ENCODE measurements at places on chromosomes 7 and 10. TPM values are rescaled to one million over a fixed set of nuclear protein-coding genes. Genes with fewer than 3 reads are reported as not detected.
A peak's percentile ranks its signal among the peaks of the same experiment; 100 is the strongest.

DNA sequence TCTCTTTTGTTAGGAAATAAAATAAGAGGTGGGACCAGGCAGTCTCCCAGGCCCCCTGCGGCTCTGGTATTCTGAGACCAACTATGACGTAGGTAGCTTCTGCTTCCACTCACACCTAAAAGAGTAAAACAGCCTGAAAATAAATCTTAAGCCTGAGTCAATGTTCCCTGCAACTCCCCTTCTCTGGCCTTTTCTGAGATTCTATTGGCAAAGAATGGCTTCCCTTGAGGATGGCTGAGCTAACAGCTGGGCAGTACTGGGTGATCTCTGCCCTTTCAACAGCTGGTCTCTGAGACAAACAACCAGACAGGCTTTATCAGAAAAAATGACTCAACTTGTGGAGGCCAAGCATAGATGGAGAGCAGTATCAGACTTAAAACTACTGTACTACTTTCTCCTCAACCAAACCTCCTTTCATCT, 58.7 kb downstream of the CREB3L2 start:
- no peak for DNase-seq

DNA sequence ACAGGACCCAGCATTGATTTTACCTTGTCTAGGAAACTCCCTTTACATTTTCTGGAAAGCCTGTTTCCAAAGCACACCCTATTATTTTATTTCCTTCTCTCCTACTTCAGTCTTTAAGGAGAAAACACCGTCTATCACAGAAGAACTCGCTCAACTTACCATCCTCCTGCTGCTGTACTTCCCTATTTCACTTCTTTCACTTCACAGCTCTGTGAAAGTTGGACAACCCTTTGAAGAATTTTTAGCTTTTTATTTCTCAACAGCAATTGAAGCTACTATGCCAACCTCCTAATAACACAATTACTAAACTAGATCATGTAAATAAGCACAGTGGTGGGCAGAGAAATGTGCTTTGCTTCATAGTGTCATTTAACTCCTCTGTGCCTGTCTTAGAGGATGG, 166.5 kb downstream of the TFEC start:
- no peak for DNase-seq

DNA sequence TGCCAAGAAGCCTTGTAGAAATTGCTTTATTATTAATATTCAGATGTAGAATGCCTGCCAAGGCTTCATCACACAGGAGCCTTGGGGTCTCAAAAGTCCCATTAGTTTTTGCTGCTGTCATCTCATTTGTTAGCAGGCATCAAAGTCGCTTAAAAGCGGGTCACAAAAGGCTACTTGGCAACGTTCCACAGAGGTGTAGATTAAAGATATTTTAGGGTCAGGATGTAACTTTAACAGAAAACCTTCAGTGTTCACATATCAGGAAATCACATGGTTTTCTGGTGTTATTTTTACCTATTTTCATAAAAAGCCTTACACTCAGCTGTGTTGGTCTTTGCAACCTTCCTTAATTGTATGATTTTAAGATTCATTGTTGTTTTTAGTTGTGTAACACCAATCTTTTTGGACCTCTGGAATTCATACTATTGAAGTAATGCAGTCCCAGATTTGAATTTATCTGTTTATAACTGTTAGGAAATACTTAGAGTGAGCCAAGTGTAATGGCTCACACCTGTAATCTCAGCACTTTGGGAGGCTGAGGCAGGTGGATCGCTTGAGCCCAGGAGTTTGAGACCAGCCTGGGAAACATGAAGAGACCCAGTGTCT, 65.3 kb downstream of the TET1 start:
- no peak for DNase-seq

The OR13A1 gene
- total RNA-seq: not detected

The KIF20B gene
- 0.37 TPM for total RNA-seq

- no peak for DNase-seq
These were observed 229.7 kb downstream of the ELMO1 start for GRCh38 chr7:37218956-37219355.

DNA sequence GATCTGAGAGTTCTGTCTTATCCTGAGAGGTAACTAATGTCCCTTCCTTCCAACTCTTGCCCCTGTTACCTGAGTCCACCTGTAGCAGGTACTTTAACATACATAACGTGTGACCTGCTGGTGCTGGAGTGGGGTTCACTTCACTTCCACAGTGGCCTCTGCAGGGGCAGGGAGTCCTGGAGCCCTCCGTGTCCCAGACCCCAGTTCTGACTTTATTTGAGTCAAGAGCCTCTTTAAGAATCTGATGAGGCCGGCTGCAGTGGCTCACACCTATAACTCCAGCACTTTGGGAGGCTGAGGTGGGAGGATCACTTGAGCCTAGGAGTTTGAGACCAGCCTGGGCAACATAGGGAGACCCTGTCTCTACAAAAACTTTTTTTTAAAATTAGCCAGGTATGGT, 117.0 kb upstream of the RET start:
- no peak for DNase-seq

DNA sequence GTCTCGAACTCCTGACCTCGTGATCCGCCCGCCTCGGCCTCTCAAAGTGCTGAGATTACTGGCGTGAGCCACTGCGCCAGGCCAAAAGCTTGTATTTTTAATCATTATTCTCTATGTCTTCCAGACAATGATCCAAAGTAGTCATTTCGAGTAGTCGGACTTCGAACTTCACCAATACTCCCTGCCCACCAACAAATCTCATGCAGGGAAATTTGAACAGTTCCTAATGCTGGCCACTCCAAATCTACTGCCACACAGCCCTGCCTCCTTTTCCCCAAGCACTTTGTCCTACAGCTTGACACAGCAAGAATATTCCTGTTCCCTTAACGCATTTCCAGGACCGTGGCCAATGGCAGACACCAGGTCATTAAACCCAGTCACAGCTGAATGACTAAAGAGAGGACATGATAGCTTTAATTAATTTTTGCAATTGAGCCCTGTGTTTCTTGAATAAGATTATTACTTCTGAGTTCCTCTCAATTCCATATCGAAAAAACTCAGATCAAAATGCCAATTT, 142.3 kb upstream of the NRP1 start:
- no peak for DNase-seq

DNA sequence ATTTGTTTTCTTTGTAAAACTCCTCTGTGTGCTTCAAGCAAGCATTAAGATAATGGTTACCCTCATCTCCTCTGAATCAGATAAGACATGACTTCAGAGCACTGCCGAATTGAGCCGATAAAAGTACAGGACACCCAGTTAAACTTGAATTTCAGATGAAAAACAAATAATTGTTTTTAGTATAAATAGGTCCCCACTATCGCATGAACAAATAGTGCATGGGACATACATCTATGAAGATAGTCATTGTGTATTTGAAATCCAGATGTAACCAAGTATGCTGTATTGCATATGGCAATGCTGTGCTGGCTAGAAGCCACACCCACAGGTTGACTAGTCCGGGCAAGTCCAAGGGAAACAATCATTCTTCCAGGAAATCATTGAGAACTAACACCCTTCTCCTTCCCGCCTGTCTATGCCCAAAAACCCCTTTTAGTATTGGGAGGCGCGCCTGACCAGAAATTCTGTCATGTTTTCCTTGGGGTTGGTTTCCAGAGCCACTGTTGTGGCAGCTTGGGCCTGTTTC, 12.6 kb upstream of the FGFR2 start:
- no peak for DNase-seq

The MCM10 gene
- 0.75 TPM for total RNA-seq

DNA sequence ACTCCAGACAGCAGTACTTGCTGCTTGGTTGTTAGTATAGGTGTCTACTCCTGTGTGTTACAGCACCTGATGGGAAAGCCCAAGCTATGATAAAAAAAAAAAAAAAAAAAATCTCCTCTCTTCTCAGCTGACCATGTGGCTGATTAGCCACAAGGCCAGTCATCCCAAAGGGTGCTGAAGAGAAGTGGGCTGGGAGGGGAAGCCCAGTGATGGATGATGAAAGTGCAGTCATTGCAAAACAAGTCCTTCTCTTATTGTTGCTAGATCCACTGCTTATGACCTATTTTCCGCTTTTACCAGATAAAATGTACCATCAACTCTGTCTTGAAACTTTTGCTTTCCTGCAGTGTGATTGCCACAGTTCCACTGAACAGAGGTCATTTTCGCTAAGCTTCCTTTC, 1092.5 kb upstream of the C7orf33 start:
- no peak for DNase-seq

The HMX2 gene
- 0.64 TPM for total RNA-seq

The LRRN3 gene
- total RNA-seq: not detected

DNA sequence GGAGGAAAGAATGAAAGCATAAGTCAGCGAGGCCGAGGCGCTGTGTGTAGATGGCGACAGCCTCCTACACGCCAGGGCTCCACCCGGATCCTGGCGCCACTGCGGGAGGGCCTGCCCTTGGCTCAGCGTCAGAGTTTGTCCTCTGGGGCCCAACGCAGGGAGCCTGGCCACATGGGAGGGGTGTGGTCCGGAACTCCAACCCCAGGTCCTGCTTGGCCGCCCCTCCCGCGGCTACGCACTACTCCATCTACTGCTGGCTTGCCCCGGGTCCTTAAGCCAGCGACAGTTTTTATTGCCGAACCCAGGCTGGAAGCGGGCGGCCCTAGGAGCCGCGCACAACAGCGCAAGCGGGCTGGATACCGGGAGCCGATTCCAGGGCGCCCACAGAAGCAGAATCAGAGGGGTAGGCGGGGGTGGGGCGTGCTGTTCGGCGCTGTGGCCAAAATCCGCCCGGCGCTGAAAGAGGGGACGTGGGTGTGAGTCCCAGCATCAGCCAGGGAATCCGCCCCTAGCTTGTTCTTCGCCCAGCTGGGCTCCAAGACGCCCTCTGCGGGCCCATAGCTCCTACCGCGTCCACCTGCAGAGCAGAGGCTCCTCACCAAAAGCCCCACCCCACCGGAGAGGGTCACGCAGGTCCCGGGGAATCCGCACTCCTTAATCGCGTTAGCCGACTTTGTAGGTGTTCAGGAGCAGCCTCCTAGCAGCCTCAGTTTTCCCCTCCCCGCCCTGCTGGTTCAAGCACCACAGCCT, 4.5 kb downstream of the KAZALD1 start:
- DNase-seq: peak; percentile 92

DNA sequence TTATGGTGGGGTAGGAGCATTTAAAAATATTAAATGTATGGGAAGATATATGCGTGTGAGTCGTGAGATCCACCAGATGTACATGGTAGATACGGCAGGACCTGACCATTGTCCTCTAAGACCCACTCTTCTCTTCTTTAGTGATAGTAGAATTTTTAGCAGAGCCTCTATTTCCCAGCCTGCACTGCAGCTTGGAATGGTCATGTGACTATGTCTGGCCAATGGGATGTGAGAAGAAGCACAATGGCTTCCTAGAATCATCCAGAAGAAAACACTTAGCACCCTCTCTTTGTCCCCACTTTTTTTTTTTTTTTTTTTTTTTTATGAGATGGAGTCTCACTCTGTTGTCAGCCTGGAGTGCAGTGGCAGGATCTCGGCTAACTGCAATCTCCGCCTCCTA, 86.6 kb upstream of the CYTH3 start:
- no peak for DNase-seq

The ITPRID1 gene
- 6.3 TPM for total RNA-seq

The EGFR gene
- total RNA-seq: 73.3 TPM

DNA sequence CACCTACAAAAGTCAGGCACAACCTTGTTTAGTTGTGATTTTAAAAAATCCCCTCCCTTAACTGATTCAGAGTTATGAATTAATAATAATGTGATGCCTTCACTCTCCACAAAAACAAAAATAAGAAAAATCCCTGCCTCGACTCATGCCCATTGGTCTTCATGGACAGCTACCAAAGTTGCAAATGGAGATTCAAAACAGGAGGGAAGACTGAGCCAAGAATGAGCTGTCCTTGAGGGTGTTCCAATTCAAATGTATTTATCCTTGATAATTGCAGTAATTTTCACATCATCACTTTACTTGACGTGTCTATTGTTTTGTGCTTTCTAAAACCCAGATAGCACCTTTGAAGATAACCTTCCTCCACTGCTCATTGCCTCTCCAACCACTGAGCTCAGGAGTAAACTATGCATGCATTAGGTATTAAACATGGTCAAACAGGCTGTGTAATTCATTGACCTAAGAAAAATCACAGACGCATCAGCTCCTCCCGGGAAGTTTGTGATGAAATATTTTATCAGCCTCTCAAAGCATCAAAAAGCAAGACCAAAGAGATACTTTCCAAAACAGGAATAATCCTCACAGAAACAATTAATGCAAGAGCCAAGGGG, 712.7 kb upstream of the IGFBP3 start:
- DNase-seq: no peak

GRCh38 chr10:130776724-130777123, 534.8 kb downstream of the TCERG1L start:
- no peak for DNase-seq

GRCh38 chr7:13748998-13749397, 240.5 kb downstream of the ETV1 start:
- DNase-seq: no peak

- no peak for DNase-seq
These were observed 7.2 kb downstream of the RBM20 start for GRCh38 chr10:110651044-110651958.

- DNase-seq: no peak
These were observed 556.3 kb downstream of the GRM8 start for GRCh38 chr7:126696256-126697038.

GRCh38 chr10:8033812-8034465, 20.5 kb upstream of the GATA3 start:
- DNase-seq: no peak

GRCh38 chr10:69446229-69446628, 5.0 kb upstream of the TSPAN15 start:
- DNase-seq: no peak

DNA sequence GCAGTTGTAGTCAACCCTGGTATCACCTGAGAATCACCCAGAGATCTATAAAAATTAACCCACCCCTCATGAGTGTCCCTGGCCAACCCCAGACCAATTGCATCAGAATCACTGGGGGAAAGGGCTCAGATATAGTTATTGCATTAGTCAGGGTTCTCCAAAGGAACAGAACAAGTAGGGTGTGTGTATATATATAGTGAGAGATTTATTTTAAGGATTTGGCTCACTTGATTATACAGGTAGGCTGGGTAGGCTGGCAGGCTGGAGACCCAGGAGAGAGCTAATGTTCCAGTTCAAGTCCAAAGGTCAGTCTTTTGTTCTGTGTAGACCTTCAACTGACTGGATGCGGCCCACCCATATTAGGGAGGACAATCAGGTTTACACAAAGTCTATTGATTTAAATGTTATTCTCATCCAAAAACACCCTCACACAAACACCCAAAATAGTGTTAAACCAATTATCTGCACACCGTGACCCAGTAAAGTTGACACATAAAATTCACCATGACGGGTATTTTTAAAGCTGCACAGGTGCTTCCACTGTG, 372.9 kb upstream of the NFE2L3 start:
- DNase-seq: no peak

The TSPAN33 gene
- 3.2 TPM for total RNA-seq
